ENCODE measurements at places on chromosomes 5 and 9. TPM values are rescaled to one million over a fixed set of nuclear protein-coding genes. Genes with fewer than 3 reads are reported as not detected.

GRCh38 chr9:6838158-6838557 is 80.4 kb downstream of the KDM4C start:
- peaks cover 32% of the 10 kb centered on the region for H3K36me3 ChIP-seq
- no peak overlapping the region for H3K4me3 ChIP-seq

- H3K4me1 ChIP-seq: no peaks in the 10 kb centered on the region
- peaks cover 28% of the 10 kb centered on the region for H3K36me3 ChIP-seq
- DNase-seq: no peak
- H3K27me3 ChIP-seq: no peaks in the 10 kb centered on the region
- no peak overlapping the region for H3K27ac ChIP-seq
- no peak overlapping the region for H3K4me3 ChIP-seq
These were observed 116.5 kb downstream of the CPLANE1 start for GRCh38 chr5:37132646-37133045.

GRCh38 chr9:7347556-7347955 is 452.0 kb downstream of the DMAC1 start:
- no peak overlapping the region for H3K27ac ChIP-seq
- H3K4me3 ChIP-seq: no peak overlapping the region
- no peak for DNase-seq
- H3K36me3 ChIP-seq: no peaks in the 10 kb centered on the region
- peaks cover 10% of the 10 kb centered on the region for H3K27me3 ChIP-seq

GRCh38 chr5:139850423-139851016 is 54.9 kb downstream of the PSD2 start:
- no peak overlapping the region for H3K4me3 ChIP-seq
- H3K27ac ChIP-seq: no peak overlapping the region
- peaks cover 13% of the 10 kb centered on the region for H3K27me3 ChIP-seq
- H3K4me1 ChIP-seq: peaks cover 4% of the 10 kb centered on the region
- DNase-seq: no peak

- H3K27me3 ChIP-seq: peaks cover 18% of the 10 kb centered on the region
- no peaks in the 10 kb centered on the region for H3K36me3 ChIP-seq
- H3K27ac ChIP-seq: no peak overlapping the region
- no peak overlapping the region for H3K4me3 ChIP-seq
- no peak for DNase-seq
- H3K4me1 ChIP-seq: peaks cover 2% of the 10 kb centered on the region
These were observed 13.2 kb downstream of the PDLIM4 start for GRCh38 chr5:132270706-132271105.

- no peak for DNase-seq
- no peak overlapping the region for H3K4me3 ChIP-seq
These were observed 140.7 kb downstream of the MTX3 start for GRCh38 chr5:79850316-79850822.

DNA sequence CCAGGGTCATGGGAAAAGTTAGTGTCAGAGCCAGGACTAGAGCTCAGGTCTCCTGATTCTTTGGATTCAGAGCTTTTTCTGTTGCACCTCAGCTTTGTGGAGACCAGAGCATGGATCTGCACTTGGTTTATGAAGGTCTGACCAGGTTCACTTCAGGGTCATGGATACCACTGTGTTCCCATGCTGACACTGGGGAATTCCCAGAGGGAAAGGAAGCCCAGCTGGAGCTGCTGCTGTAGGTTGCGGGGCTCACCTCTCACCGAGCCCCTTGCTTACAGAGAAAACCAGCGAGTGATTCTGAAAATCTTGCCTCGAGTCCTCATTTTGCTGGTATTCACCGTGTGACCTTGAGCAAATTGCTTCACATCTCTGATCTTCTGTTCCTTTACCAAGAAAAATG is 83.0 kb downstream of the RGS3 start:
- peaks cover 25% of the 10 kb centered on the region for H3K4me1 ChIP-seq
- peak overlapping the region; percentile 11 for H3K27ac ChIP-seq
- no peak overlapping the region for H3K4me3 ChIP-seq

GRCh38 chr5:81708889-81709288 is 42.0 kb downstream of the SSBP2 start:
- no peaks in the 10 kb centered on the region for H3K27me3 ChIP-seq
- H3K36me3 ChIP-seq: peaks cover 7% of the 10 kb centered on the region
- no peak for DNase-seq
- no peak overlapping the region for H3K4me3 ChIP-seq
- H3K27ac ChIP-seq: no peak overlapping the region
- H3K4me1 ChIP-seq: peaks cover 22% of the 10 kb centered on the region

GRCh38 chr5:61706751-61707150 is 374.7 kb downstream of the ZSWIM6 start:
- no peaks in the 10 kb centered on the region for H3K36me3 ChIP-seq
- H3K4me1 ChIP-seq: no peaks in the 10 kb centered on the region
- no peak overlapping the region for H3K4me3 ChIP-seq
- peaks cover 15% of the 10 kb centered on the region for H3K27me3 ChIP-seq
- no peak overlapping the region for H3K27ac ChIP-seq
- DNase-seq: no peak

GRCh38 chr9:31040564-31040963 is 1343.9 kb upstream of the ACO1 start:
- no peaks in the 10 kb centered on the region for H3K27me3 ChIP-seq
- no peak overlapping the region for H3K27ac ChIP-seq
- no peak for DNase-seq
- no peaks in the 10 kb centered on the region for H3K36me3 ChIP-seq
- H3K4me3 ChIP-seq: no peak overlapping the region
- H3K4me1 ChIP-seq: no peaks in the 10 kb centered on the region

GRCh38 chr5:151128817-151129216 is 28.8 kb downstream of the ANXA6 start:
- DNase-seq: peak; percentile 42
- no peaks in the 10 kb centered on the region for H3K27me3 ChIP-seq
- peaks cover 85% of the 10 kb centered on the region for H3K36me3 ChIP-seq
- no peak overlapping the region for H3K4me3 ChIP-seq

DNA sequence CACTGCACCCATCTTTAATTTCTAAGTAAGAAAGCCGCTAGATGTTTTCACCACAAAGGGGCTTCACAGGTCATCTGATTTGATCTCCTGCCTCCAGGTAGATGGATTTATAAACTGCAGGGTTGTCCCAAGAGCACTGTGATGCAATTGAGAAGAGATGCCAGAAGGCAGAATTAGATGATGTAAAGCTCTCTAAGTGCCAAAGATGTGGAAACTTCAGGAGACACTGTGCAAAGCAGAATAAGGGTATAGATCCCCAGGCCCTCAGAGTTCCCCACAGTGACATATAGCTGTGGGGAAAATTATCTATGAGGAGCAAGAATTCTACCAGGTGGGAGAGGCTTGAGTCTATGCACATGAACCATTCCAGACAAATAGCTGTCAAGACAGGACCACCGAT is 90.5 kb downstream of the FSTL4 start:
- no peak for DNase-seq
- no peak overlapping the region for H3K4me3 ChIP-seq
- no peaks in the 10 kb centered on the region for H3K4me1 ChIP-seq

- H3K4me3 ChIP-seq: no peak overlapping the region
- H3K27me3 ChIP-seq: no peaks in the 10 kb centered on the region
- H3K27ac ChIP-seq: no peak overlapping the region
These were observed 3.8 kb upstream of the EXOC3 start for GRCh38 chr5:439181-439580.

PKD2L2 gene
- not detected for total RNA-seq

Data from activated CD4-positive, alpha-beta T cell treated with anti-CD3 and anti-CD28 coated beads for 36 hours (primary cell).